Thymus (tissue), 14 donors: ENCODE measurements at places on chromosomes 1 and 21. TPM values are rescaled to one million over a fixed set of nuclear protein-coding genes. Genes with fewer than 3 reads are reported as not detected.

DNA sequence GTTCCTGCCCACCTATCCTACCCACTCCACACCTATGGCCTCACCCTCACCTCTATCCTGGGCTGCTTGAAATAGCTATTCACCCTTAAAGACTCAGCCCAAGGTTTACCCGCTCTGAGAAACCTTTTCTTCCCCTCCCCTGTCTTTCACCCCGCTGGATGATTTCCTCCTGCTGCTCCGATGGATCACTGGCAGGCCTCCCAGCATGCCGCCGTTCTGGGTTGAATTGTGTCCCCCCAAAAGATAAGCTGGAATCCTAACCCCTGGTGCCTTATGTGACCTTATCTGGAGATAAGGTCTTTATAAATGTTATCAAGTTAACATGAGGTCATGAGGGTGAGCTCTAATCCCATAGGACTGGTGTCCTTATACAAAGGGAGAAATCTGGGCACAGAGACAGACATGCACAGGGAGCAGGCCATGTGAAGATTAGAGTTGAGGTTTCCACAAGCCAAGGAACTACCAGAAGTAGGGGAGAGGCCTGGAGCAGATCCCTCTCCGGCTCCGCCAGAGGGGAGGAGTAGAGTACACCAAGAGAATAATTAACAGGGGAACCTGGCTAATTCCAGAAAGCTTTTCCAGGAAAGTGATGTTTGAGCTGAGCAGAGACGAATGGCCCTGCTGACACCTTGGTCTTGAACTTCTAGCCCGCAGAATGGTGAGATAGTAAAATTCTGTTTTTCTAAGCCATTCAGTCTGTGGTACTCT is 110.0 kb upstream of the SERBP1 start:
- DNase-seq: no peak

DNA sequence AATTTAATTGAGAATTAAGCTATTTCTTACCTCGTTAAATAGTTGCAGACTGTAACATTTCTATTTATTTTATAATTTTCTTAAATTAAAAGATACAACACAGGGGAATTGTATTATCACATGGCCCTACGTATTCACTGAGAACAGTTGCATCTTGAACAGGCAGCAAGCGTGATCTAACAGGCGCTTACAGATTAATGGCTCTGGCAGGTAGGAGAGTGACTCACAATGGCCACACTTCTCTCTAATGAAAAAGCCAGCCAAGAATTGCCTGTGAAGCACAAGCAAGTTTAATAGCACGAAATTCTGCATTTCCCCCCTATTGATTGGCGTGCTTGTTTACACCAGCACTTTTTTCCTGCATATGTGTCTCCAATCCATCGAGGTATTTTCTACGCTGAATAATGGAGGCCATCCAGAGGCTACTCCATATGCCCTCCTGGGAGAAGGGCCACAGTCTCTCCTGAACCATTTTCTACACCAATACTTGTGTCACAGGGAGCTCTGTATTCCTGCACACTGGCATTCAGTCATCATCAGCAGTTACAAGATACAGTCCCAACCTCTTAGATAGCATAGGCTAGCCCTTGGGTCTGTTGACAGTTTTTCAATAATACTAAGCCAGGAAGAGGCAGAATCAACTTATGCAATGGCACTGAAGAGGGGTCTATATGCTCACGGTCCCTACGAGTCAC is 150.6 kb upstream of the PLD5 start:
- no peak for DNase-seq

CASZ1 gene
- polyA plus RNA-seq: 3.9 TPM

C1orf141 gene
- 0.05 TPM for polyA plus RNA-seq

- DNase-seq: no peak
These were observed 71.6 kb downstream of the SH3BGR start for GRCh38 chr21:39523399-39523798.

DNA sequence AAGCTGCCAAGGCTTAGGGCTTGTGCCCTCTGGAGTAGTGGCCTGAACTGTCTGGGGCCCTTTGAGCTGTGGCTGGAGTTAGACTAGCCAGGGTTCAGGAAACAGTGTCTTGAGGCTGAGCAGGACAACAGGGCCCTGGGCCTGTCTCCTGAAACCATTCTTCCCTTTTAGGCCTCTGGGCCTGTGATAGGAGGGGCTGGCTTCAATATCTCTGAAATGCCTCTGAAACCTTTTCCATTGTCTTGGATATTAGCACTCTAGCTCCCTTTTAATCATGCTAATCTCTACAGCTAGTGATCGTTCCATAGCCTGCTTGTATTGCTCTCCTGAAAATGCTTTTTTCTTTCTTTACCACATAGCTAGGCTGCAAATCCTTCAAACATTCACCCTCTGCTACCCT is 135.3 kb downstream of the ADGRL4 start:
- no peak for DNase-seq
